Activated naive CD4-positive, alpha-beta T cell treated with anti-CD3 and anti-CD28 coated beads for 36 hours (primary cell): ENCODE measurements at places on chromosomes 11 and 22. TPM values are rescaled to one million over a fixed set of nuclear protein-coding genes. Genes with fewer than 3 reads are reported as not detected.

The SAA4 gene
- total RNA-seq: not detected

The SLC17A6 gene
- total RNA-seq: not detected

The SCT gene
- not detected for total RNA-seq

The NRGN gene
- 10.8 TPM for total RNA-seq

The SMTNL1 gene
- not detected for total RNA-seq

The INS gene
- not detected for total RNA-seq

The MFRP gene
- not detected for total RNA-seq

The PTPRCAP gene
- total RNA-seq: 62.4 TPM

The PYGM gene
- total RNA-seq: 0.89 TPM

The DBX1 gene
- not detected for total RNA-seq

- peaks cover 1% of the 10 kb centered on the region for H3K4me1 ChIP-seq
- H3K36me3 ChIP-seq: peaks cover 1% of the 10 kb centered on the region
- no peak for DNase-seq
- no peak overlapping the region for H3K4me3 ChIP-seq
- H3K27me3 ChIP-seq: no peaks in the 10 kb centered on the region
Observed at GRCh38 chr11:72998676-72999075, 143.4 kb downstream of the FCHSD2 start.

GRCh38 chr11:105975128-105975527 lies 46.9 kb downstream of the MSANTD4 start:
- H3K27ac ChIP-seq: no peak overlapping the region
- H3K4me3 ChIP-seq: no peak overlapping the region
- H3K27me3 ChIP-seq: peaks cover 2% of the 10 kb centered on the region

DNA sequence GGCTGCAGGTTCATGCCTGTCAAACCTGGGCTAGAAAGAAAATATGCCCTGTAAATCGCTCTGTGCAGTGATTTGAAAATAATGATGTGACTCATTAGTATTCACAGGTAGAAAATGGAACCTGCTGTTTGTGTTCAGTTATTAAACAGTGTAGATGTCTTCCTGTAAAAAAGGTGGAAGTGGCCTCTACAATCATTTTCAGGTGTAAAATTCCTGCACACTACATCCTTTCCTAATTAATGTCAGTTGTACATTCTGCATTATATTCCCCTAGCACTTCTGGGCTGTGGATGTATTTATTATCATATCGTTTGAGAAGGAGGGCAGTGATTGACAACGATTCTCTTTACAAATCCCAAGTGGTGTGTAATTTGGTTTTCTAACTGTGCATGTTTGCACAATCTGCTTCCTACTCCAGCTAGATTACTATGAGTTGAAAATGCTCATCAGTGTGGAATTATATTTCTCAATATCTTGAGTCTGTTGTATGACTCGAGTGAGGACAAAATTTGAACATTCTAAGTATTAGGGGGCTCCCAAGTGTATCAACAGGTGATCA lies 454.0 kb upstream of the DDI1 start:
- no peak for DNase-seq
- H3K4me1 ChIP-seq: no peaks in the 10 kb centered on the region
- H3K27ac ChIP-seq: no peak overlapping the region
- H3K4me3 ChIP-seq: no peak overlapping the region
- no peaks in the 10 kb centered on the region for H3K36me3 ChIP-seq

DNA sequence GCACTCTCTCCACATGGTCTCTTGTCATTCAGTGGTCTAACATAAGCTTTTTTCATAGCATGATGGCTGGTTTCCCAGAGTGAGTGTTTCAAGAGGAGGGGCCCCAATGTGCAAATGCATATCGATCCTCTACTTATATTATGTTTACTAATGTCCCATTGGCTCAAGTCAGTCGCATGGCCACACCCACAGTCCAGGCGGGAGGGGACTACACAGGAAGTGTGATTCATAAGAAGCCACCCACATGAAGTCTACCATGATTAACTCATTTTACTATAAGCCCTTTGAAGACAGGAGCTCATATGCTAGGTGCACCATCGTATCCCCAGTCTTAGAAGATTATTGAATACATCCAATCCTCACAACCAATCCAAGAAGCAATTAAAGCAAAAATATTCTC lies 89.5 kb upstream of the ISX start:
- peak; percentile 5 for DNase-seq
- H3K36me3 ChIP-seq: no peaks in the 10 kb centered on the region
- H3K4me3 ChIP-seq: no peak overlapping the region
- H3K4me1 ChIP-seq: no peaks in the 10 kb centered on the region
- H3K27me3 ChIP-seq: peaks cover 3% of the 10 kb centered on the region
- H3K27ac ChIP-seq: no peak overlapping the region

DNA sequence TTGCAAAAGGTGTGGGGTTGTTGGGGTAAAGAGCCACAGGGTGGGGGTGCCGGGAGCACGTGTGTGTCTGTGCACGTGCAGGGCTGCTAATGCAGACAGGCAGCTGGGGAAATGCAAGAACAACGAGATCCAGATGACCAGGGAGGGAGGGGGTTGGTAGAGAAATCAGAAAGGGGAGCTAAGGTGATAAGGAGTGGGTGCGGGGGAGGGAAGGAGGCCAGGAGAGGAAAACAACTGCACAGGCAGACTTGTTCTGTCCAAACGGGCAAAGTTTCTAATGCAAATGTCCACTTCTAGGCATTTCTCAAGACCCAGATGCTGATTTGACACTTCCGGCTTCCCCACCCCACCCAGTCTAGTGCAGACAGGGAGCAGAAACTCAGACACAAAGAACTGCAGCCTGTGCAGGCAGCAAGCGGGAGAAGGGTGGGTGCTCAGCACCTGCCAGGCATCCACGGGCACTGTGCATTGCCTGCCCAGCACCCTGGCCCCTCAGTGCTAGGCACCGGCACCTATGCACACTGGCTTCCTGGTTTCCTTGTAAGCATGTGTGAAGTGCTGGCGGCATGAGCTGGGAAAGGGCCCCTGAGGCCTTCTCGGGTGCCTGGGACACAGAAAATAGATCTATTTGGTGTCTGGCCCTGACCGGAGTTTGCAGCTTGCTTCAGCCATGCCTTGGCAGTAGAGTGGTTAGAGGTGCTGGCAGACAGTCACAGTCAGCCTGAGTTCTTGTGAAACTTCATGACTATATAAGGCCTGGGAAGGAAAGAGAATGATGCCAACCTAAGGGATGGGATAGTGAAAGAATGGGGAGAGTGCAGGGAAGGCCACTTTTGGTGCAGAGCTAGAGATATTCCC lies 220.1 kb upstream of the SORL1-AS1 start:
- H3K36me3 ChIP-seq: no peaks in the 10 kb centered on the region
- H3K27ac ChIP-seq: no peak overlapping the region
- no peak overlapping the region for H3K4me3 ChIP-seq
- no peaks in the 10 kb centered on the region for H3K27me3 ChIP-seq
- H3K4me1 ChIP-seq: no peaks in the 10 kb centered on the region

GRCh38 chr22:44805711-44806110 lies 53.3 kb downstream of the ARHGAP8 start:
- no peak overlapping the region for H3K4me3 ChIP-seq
- H3K27me3 ChIP-seq: no peaks in the 10 kb centered on the region
- no peak overlapping the region for H3K27ac ChIP-seq
- H3K4me1 ChIP-seq: peaks cover 3% of the 10 kb centered on the region
- H3K36me3 ChIP-seq: no peaks in the 10 kb centered on the region

GRCh38 chr11:124075841-124076651 lies 34.9 kb upstream of the OR10G7 start:
- peak; percentile 22 for DNase-seq
- peak overlapping the region; percentile 41 for H3K4me3 ChIP-seq
- H3K36me3 ChIP-seq: no peaks in the 10 kb centered on the region
- peaks cover 29% of the 10 kb centered on the region for H3K27me3 ChIP-seq

DNA sequence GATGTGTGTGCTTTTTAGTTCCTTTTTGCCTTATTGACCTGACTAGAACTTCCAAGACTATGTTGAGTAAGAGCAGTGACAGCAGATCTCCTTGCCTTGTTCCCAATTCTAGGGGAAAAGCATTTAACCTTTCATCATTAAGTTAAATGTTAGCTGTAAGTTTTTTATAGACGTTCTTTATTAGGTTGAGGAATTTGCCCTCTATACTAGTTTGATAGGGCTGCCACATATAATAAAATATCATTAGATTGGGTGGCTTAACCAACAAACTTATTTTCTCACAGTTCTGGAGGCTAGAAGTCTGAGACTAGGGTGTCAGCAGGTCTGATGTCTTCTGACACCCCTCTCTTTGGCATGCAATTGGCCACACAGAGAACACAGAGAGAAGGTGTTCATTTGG lies 32.6 kb upstream of the B3GNT6 start:
- peaks cover 6% of the 10 kb centered on the region for H3K36me3 ChIP-seq
- no peak for DNase-seq
- H3K4me3 ChIP-seq: no peak overlapping the region
- peaks cover 1% of the 10 kb centered on the region for H3K4me1 ChIP-seq
- H3K27ac ChIP-seq: no peak overlapping the region
- no peaks in the 10 kb centered on the region for H3K27me3 ChIP-seq

DNA sequence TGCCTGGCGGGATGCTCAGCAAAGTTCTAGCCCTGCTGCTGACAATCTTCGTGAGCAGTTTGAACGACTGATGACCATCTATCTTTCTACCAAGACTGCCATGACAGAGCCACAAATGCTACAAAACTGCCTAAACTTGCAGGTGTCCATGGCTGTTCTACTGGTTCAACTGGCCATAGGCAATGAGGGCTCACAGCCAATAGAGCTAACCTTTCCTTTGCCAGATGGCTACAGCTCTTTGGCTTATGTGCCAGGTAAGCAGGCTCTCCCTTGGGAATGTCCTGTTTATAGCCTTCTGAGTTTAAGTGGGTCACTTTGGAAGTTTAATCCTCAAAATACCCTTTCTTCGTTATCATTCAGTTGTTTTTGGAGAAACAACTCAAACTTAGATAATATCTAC lies 20.1 kb downstream of the UBE4A start:
- peaks cover 7% of the 10 kb centered on the region for H3K4me1 ChIP-seq
- H3K27me3 ChIP-seq: no peaks in the 10 kb centered on the region
- no peak overlapping the region for H3K27ac ChIP-seq
- peaks cover 21% of the 10 kb centered on the region for H3K36me3 ChIP-seq
- DNase-seq: no peak
- no peak overlapping the region for H3K4me3 ChIP-seq

DNA sequence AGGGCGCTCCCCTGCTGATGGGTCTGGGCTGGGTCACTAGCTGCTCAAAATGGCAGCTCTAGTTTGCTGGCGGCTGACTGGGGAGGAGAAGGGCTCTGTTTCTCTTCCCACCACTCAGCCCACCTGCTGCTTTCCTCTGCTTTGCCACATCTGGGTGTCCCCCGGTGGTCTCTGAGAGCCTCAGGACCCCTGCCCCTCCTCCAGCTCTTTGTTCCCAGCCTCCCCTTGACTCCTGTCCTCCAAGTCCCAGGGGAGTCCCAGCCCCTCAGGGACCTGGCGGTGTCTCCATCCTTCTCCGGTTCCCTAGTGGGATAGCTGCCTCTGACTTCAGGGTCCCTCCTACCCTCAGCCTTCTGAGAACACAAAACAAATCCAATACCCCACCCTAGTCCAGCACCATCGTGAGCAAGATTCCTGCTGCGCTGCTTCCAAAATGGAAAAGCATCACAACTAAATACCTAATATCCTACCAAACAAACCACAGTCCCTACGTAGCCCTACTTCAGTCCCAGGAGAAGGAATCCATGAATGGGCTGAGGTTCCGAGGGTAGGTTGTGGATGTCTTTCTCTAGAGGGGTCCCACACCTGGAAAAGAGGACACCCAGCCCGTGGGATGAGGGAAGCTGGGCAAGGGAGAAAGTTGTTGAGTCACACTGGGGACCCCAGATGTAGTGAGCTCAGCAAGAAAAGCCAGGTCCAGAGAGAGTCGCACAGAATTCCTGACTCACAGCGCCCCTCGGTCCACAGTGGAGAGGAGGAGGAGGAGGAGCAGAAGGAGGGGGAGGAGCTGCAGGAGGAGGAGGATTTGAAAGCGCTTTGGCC lies 45.0 kb upstream of the NNMT start:
- no peak overlapping the region for H3K27ac ChIP-seq
- H3K27me3 ChIP-seq: no peaks in the 10 kb centered on the region
- peaks cover 3% of the 10 kb centered on the region for H3K36me3 ChIP-seq
- no peak for DNase-seq
- no peaks in the 10 kb centered on the region for H3K4me1 ChIP-seq
- no peak overlapping the region for H3K4me3 ChIP-seq

- H3K27ac ChIP-seq: peak overlapping the region; percentile 84
- peaks cover 15% of the 10 kb centered on the region for H3K36me3 ChIP-seq
- H3K4me3 ChIP-seq: peak overlapping the region; percentile 57
Observed at GRCh38 chr11:133945087-133945974, 11.4 kb downstream of the IGSF9B start.

DNA sequence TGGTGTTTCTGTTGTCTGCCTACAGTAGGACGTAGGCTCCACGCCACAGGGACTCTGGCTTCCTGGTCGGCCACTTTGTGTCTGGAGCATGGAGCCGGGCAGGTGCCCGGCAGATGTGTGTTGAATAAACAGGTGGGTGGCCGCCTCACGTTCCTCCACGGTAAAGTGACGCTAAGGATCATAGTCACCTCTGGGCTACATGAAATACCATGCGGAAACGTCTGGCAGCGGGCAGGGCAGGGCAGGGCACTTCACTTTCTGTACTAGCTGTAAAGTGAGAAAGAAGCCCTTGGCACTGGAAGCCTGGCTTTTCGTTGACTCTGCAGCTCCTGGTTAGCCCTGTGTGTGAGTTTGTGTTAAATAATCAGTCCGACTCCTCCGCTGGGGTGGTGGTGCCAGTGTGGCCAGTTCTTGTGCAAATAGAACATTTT lies 52.4 kb downstream of the MCM5 start:
- H3K4me3 ChIP-seq: no peak overlapping the region
- DNase-seq: no peak
- H3K27ac ChIP-seq: no peak overlapping the region
- no peaks in the 10 kb centered on the region for H3K27me3 ChIP-seq
- no peaks in the 10 kb centered on the region for H3K4me1 ChIP-seq

- no peak for DNase-seq
- no peaks in the 10 kb centered on the region for H3K36me3 ChIP-seq
- peaks cover 3% of the 10 kb centered on the region for H3K27me3 ChIP-seq
Observed at GRCh38 chr22:22728382-22728781, 84.0 kb downstream of the GGTLC2 start.
